Nucleus accumbens (tissue), 56 donors: ENCODE measurements at places on chromosomes 12 and 14.

- DNase-seq: no peak
Observed at GRCh38 chr14:59055439-59056045, 132.9 kb upstream of the DAAM1 start.

- no peak for DNase-seq
Observed at GRCh38 chr12:97567619-97568110, 105.1 kb downstream of the RMST start.

- DNase-seq: no peak
Observed at GRCh38 chr12:68317047-68317667, 15.0 kb downstream of the MDM1 start.

DNA sequence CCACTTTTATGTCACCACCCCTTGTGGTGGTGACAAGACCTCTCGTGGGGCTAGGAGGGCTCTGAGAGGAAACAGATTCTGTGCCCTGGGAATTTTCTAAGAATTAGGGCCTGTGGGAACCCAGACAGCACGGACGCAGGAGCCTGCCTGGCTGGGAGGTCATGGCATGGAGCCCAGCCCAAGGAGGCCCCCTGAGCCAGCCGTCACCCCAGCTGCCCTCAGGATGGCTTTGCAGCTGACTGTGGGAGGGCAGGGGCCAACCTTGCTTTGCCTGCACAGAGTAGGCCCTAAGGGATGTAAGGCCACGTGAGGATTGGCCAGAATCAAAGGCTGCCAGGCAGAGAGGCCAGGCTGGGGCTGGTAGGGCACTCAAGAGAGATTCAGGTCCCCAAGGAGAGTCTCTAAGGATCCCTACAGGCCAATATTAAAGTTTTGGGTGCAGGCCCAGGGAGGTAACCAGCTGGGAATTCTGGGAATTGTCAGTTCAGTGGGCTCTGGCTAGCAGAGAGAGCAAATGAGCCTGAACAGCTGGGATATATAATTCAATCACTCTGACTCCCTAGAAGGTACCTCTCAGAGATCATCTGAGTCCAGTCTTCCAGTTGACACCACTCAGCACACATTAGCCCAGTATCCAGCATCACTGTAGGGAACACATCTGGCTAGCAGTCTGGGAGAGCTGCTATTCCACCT lies 6.4 kb downstream of the LTBP2 start:
- no peak for DNase-seq

DNA sequence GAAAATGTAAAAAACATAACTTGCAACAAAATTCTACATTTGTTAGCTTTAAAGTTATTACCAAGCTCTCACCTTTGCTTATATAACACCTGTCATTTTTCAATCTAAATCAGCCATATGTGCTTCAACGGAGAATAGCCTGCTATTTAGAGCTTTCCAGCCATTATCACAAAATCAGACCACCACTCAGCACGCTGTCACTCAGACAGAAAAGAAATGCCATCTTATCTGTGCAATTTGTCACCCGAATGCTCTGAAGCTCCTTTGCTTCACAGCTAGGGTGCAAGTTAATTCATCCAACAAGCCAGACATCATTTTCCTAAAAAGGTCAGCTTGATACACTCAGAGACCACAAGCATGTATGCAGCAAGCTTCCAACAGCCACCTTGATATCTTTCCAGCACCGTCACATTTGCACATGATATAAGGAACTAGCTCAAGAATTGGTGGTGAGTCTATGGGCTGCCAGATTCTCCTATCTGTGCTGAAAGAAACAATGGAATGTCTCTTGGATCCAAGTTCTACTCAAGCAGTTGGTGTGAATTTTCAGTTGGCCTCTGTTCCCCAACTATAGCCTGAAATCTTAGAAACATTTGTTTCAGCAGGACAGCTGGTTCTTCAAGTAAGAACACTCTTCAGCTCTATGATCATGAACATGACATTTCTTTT lies 20.0 kb upstream of the IFNG-AS1 start:
- DNase-seq: no peak

DNA sequence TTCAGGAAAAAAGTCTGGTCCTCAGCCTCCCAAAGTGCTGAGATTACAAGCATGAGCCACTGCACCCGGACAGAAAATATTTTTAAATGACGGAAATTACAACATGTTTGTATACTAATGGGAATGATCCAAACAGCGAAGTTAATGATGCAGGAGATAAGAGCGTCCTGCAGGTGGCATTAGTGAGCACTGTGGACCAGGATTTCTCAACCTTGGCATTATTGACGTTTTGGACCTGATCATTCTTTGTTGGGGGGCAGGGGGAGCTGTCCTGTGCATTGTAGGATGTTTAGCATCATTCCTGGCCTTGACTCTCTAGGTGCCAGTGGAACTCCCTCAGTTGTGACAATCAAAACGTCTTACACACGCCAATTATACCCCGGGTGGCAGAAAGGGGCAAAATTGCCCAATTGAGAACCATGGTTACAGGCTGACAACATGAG lies 34.1 kb downstream of the SCFD1 start:
- DNase-seq: no peak

GRCh38 chr14:90512329-90512991 lies 115.6 kb downstream of the CALM1 start:
- DNase-seq: no peak

DNA sequence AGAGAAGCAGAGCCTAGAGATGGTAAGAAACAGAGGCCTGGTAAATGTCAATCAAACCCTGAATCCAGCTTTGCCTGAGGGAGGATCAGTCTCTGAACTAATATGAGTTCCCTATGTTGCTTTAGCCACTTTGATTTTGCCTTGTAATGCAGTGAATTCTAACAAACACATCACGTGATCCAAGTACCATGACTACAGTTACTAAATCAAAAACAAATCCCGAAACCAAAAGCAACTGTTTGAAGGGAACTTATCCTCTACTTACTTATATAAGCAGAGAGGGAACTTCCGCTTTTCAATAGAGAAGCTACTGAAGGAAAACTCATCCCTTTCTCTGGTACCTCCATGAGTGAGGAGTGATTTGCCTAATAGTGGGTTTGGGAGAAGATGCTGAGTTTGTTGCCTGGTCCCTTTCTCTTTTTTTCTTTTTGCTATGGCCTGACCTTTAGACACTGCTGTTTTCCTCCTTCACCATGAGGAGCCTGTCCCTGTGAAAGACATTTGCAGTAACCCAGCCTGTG lies 7.7 kb upstream of the PPTC7 start:
- DNase-seq: no peak

- DNase-seq: peak; percentile 71
Observed at GRCh38 chr14:91114079-91115065, 499 bp downstream of the DGLUCY start.

- no peak for DNase-seq
Observed at GRCh38 chr12:7136071-7136470, 5.9 kb downstream of the CLSTN3 start.
